ENCODE measurements at places on chromosomes 6 and 20. TPM values are rescaled to one million over a fixed set of nuclear protein-coding genes. Genes with fewer than 3 reads are reported as not detected.

Gene SLC22A16
- total RNA-seq: not detected

DNA sequence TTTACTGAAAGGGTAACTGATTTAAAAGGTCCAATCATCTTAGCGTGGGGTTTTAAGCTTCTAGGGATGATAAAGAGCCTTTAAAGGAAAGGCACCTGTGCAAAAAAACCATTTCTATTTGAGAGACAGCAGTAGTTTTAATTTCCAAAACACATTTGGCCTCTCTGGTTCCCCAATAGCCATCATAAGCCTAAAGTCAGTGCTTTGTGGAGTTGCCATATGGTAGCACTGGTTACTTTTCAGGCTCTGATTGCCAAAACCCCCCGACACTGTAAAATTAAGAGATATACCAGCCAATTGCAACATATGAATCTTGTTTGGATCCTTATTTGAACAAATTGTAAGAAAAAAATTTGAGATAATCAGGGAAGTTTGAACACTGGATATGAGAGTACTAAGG is 44.6 kb downstream of the TP53INP2 start:
- no peak for DNase-seq

Gene CNBD2
- total RNA-seq: 2.7 TPM

DNA sequence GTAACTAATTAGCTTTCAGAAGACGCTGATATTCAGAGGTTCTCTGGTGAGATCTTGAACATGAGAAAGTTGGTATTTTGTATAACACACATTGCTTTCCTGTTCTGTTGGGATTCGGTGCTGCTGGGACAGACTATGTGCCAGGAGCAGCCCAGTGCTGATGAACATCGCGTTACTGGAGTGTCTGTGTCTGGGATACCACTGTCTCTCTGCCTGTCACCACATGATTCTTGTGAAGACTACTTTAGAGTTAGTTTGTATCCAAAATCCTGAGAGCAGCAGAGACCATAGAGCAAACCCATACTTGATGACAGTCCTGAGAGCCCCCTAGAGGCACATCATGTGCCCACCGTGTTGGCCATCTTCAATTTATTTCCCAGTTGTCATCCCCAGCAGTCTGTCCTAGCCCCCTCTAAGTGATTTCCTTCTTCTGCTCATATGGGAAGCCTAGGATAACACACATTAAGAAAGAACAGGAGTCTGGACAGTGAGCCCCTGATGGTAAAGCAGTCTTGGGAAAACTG is 41.8 kb upstream of the TINAG start:
- DNase-seq: no peak

- DNase-seq: no peak
Measured at GRCh38 chr6:14896475-14896874, 349.4 kb upstream of the JARID2 start.

Gene SLC24A3
- total RNA-seq: 12.3 TPM

DNA sequence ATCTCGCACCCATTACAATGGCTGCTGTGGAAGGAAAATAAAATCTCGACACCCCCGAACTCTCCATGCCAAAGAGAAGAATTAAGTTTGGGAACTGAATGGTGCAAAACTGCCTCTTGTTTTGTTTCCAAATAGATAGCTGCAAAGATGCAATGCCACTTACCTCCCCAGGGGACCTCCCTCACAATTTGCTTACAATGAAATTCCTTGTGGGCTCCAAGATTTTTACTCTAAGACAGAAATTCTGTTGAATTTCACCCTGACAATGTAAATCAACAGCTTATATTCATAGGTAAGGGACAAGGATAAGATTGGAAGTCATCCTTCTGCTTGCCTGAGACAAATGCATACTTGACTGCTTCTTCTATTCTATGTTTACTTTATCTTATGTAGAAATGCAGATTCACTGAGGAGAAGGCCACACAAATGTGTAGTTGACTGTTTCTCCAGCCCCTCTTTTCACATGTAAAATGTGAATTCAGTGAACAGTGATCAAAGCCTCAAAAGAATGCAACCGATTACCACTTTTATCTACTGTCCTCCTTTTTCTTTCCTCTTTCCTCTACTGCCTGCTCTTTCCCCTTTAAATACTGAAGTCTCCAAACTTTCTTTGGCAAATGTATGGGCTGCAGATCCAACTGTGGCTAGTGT is 36.6 kb downstream of the ADGRF4 start:
- no peak for DNase-seq

Gene KCNG1
- 7.9 TPM for total RNA-seq

Data from vagina (tissue), 2 donors.